Cardiac muscle cell (in vitro differentiated cells and primary cell): ENCODE measurements at places on chromosomes 2 and 18.

DNA sequence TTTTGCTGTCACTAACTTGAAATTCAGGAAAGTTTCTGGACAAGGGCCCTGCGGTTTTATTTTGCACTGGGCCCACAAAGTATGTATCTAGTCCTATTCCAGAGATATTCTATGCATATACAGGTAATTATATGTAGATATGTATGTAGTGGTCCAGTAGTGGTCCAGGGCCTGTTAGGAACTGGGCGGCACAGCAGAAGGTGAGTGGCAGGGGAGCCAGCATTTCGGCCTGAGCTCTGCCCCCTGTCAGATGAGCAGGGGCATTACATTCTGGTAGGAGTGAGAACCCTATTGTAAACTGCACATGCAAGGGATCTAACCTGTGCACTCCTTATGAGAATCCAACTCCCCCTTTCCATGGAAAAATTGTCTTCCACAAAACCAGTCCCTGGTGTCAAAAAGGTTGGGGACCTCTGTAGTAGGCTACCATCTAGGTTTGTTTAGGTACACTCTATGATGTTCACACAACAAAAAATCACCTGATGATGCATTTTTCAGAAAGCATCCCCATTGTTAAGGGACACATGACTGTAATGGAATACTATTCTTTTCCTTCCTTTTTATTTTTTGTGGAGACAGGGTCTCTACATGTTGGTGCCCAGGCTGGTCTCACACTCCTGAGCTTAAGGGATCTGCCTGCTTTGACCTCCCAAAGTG lies 2.8 kb upstream of the PPP4R3B start:
- DNase-seq, result peak; percentile 23

GRCh38 chr2:236654496-236654895 lies 84.9 kb downstream of the ACKR3 start:
- no peak for DNase-seq

DNA sequence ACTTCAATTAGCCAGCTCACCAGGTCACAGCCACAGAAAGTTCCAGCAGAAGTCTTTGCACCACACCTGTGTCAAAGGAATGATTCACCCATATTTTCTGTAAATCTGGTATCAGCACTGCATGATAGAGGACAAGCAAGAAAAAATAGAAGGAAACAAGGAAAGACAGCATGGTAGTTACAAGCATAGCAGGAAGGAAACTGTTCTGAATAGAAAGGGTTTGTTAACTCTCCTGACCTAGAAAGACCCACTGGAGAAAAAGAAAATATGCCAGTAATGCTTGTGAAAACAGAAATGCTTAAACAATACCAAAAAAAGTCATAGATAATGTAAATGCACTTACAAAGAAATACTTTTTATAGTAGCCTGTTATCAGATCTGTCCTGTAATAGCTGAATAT lies 40.8 kb downstream of the SCRN3 start:
- DNase-seq, result no peak

DNA sequence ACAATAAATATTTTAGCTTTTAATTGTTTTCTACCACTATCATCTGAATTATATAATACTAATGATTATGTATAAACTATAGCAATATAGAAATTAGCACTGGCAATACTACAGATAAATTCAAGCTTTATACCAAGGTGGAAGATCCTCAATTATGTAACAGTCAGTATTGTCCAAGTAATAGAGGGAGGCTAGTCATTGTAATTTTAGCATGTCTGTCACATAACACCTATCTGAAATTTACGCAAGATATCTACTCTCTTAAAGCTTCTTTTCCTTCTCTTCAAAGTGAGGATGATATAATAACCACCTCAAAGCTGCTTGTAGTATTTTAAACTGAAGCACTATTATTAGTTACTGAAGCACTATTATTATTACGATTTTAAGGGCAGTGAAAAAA lies 12.2 kb downstream of the KCNJ3 start:
- no peak for DNase-seq

DNA sequence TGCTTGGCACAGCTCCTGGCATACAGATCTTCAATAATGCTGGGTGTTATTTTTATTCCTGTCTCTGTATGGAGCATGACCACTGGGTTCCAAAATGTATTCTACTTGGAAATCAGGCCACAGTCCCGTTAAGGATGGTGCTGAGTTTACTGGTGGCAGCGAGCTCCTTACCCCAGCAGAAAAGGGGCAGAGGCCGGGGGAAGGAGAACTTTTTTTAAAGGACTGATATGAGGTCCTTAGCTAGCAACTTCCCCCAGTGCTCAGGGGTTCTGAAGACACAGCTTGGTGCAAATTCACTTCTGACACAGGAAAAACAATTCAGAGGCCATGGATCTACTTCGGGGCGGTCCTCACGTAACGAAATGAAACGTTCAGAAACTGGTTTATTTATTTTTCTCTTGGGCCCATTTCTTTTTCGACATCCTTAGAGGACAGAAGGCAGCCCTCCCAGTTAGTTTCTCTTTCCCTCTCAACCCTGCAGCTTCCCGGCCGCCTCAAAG lies 872 bp downstream of the RDH14 start:
- peak; percentile 35 for DNase-seq

GRCh38 chr2:54945391-54946219 lies 104.6 kb downstream of the RTN4 start:
- no peak for DNase-seq

DNA sequence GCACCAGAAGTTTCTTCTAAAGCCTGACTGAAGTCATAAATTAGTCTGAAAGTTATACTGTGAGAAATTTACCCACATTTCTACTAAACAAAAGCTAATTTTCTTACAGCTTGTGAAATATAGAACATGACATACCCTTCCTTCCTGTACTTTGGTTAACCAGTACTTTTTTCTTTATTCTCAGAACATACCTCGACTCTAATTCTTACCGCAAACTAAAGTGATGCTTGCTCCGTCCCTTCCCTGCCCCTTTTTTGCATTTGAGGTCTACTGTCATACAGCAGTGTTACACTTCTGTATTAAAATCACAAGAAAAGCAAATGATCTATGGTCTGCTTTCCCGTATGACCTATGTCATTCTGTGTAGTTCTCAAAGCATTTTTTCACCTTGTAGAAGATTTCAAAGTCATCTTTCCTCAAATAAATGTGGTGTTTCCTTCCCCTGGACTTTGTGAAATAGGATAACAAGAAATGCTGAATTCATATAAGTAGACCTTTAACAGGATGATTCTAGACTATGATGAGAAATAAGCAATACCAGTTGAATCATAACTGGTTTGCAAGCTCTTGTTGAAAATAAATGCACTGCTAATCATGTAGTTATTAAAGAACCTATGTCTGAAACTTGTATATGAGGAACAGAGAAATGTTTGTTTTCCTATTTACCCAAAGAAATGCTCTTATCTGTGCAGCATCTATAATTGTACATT lies 30.4 kb downstream of the CYTIP start:
- no peak for DNase-seq

DNA sequence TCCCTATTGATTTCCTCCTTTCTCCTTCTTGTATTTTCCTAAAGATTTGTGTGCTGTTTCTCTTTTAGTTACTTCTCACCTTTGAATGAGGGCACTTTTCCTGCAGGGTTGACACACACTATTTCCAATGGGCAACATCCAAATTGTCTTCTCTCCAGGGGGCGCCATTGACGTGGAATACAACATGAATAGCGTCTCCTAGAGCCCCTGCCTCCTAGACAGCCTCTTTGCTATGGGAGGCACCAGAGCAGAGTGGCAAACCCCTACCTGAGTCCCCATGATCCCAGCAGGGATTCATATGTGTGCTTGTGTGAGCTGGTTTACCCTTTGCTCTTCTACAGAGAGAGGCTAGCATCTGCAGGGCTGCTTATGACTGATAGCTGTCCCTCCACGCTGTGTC lies 61.3 kb upstream of the ITSN2 start:
- DNase-seq, result peak; percentile 61

GRCh38 chr2:231640641-231641111 lies 48.0 kb downstream of the TEX44 start:
- DNase-seq, result no peak

- DNase-seq, result no peak
These were observed 72.5 kb downstream of the GNAL start for GRCh38 chr18:11761553-11761952.

- DNase-seq, result no peak
These were observed 4.2 kb downstream of the CAPN10 start for GRCh38 chr2:240590681-240591111.

DNA sequence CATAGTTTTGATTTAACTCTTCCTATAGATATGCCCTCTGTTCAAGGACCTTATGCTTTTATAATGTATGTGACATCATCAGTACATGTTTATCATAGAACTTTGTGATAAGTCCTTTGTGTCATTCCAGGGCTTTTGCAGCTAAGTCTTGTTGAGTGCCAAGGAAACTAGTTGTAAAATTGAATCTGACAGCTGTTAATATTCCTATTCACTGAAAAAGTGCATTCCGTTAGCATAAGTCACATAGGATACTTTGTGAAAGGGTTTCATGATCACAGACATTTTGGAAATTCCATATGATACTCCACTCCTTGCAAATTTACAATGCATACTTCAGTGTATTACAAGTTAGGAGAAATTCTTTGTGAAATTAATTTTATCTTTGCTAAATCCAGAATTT lies 503.4 kb downstream of the CCDC85A start:
- peak; percentile 27 for DNase-seq

- DNase-seq, result no peak
These were observed 100.1 kb downstream of the THADA start for GRCh38 chr2:43495727-43496126.

DNA sequence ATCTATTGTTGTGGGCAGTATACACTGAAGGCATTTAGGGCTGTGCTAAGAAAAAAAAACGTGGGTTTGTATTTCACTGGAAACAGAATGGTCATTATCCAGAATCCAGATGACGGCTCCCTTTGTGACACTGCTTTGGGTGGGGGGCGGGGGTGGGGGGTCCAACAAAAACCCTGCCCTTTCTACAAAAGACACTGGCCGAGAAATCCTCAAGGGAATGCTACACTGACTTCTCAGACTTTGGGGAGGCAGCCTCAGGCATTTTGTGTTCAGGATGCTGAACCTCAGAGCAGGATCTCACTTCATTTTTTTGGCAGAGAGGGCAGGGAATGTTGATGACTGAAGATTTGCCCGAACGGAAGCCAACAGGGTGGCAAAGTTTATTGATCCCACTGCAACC lies 417.1 kb downstream of the HRH4 start:
- no peak for DNase-seq

GRCh38 chr18:30748541-30748940 lies 294.0 kb downstream of the DSC3 start:
- DNase-seq, result no peak

DNA sequence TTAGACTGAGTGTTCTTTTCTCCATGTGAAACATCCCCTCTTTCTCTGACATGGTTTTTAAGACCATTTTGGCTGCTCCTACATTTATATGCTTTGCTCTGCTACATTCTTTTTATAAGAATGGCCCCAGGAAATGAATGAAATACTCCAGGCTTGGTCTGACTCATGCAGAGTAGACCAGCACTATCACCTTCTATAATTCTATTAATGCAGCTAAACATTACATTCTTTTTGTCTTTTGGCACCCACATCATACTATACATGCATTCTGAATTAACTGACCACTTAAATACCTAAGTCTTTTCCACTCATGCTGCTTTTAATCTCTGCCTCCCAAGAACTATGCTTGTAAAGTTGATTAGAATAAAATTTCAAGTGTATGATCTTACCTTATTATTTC lies 94.1 kb downstream of the AAK1 start:
- DNase-seq, result no peak

- no peak for DNase-seq
These were observed 73.9 kb upstream of the LPIN2 start for GRCh38 chr18:3086871-3087270.

DNA sequence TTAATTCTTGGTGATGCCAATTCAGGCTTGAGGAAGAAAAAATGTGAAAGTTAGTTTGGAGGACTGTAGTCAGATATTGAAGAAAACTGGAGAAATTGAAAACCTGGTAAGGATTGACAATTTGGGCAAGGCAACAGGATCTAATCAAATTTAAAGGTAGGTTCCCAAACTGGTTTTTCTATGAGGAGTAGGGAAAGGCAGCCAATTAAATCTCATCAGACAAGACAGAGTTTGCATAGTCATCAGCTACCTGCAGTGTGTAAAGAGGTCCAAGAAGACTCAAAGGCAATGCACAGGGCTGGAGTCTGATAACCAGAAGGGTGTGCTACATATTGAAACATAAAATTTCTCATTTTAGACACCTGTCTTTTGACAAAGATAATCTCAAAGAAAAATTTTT lies 16.0 kb upstream of the CAB39 start:
- no peak for DNase-seq

DNA sequence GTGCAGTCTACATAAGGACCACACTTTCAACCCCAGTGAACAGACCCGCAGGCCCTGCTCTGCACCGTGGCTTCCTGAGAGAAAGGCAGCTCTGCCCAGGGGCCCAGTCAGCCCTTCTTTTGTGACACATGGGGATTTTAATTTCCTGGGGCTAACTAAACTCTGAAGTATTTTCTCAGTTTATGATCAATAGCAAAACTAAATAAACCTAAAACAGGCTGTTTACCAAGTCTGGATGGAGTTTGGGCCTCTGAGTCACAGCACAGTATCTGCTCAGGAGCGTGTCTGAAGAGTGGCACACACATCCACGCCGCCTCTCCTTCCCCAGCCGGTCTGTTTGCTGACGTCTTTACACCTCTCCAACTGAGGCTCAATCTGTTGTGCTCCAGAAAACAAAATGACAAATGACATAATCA lies 72.3 kb downstream of the LDLRAD4 start:
- no peak for DNase-seq

GRCh38 chr2:42025151-42025582 lies 22.7 kb upstream of the PKDCC start:
- DNase-seq, result peak; percentile 95

DNA sequence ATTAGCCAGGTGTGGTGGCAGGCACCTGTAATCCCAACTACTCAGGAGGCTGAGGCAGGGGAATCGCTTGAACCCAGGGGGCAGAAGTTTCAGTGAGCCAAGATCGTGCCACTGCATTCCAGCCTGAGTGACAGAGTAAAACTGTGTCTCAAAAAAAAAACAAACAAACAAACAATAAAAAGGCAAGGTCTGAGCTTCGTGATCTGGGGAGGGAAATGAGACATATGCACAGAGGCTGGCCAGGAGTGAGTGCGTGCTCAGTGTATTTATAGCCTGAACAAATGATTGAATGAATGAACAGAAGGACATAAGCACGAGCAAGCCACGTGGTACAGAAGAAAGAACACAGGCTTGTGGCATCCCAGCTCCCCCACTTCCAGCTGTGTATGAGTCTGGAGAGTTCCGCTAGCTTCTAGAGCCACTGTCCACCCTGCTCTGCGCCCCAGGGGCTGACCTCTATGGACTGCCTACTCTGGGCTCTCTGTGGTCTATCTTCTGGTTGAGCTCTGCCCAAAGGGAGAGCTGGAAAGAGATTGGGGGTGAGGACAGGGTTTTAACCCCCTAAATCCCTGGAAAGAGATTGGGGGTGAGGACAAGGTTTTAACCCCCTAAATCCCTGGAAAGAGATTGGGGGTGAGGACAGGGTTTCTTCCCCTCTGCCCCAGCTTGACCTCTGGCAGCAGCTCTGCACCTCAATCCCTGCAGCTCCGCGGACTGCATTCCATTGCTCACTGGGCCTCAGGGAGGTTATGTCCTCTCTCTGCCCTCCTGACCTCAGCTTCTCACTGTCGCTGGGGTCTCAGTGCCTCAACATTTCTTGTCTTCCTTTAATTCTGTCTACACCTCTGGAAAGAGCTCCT lies 11.0 kb upstream of the ROCK2 start:
- DNase-seq, result no peak
